ENCODE measurements at places on chromosomes 1 and 21.

- no peak for DNase-seq
Measured at GRCh38 chr1:91885213-91885715, 687 bp downstream of the TGFBR3 start.

DNA sequence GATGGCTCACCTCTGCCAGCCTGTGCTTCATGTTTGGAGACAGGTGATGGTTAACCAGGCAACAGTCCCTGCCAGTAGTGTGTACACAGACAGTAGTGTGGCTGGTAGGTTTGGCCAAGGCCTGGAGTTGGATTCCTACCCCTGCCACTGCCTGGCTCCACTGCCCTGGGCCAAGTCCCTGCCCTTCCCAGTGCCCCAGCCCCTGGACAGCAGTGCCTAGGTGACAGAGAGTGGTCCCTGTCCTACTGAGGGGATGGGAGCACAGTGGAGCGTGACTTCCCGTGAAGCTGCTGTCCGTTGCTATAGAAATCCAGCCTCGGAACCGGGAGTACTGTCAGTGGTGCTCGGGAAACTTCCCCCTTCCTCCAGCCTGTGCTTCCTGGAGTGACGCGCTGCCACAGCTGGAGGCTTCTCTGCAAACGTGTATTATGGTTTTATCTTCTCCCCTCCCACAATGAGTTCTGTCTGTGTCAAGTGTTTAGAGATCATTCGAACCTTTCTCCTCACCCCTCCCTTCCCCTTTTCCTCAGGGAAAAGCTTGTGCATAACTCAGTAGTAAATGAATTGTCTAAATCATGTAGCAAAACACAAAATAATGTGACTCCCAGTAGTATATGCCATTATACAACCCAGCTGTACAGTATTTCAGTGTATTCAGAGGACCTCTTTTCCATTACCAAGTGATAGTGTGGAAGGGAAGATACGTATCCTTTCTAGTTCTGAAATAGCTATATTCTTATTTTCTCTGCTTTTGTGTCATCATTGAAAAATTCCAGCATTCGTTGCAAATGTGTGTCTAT is 73.4 kb downstream of the GALNT2 start:
- no peak for DNase-seq

DNA sequence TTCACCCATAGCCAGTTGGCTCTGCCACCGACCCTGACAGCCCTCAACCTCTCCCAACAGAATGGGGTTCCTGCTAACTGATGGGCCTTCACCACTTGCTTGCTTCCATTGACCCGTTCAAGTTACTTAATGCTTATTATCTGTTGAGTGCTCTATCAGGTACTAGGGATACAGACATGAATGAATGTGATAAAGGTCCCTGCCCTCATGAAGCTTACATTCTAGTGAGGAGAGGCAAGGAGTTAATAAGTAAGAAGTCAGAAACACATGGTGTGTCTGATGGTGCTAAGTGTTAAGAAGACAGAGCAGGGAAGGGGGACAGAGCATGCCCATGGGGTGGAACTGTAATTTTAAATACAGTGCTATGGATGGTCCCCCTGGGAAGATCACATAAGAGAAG is 107.5 kb upstream of the JUN start:
- DNase-seq, result no peak

GRCh38 chr1:199970125-199970524 is 57.4 kb upstream of the NR5A2 start:
- DNase-seq, result no peak

GRCh38 chr1:6474815-6475282 is 8.9 kb upstream of the TNFRSF25 start:
- no peak for DNase-seq

DNA sequence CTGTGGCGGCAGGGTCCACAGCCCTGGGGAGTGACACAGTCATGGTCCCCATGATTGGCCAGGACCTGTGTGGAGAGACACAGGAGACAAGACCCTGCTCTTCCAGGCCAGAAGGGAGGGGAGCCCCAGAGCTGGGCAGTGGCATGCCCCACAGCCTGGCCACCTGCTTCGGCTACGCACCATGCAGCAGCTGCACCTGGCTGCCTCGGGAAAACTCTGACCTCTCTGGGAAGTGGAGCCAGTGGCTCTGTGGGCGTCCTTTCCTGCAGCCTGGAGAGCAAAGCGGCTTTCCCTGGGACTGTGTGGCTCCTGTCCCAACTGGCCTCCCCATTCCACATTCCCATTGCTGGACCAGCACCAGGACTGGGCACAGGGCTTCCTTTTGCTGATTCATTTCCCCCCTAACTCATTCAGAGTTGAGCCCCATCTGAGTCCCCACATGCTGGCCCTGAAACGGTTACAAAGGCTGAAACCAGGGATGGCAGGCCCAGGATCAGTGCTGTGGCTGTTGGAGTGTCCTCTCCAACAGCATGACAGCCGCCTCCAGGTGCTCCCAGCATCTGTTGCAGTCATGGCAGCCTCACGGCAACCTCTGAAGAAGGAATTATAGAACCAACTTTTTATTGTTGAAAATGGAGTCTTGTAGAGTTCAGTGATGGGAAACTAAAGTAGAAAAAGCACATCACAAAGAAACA is 15.0 kb downstream of the OXCT2 start:
- no peak for DNase-seq

DNA sequence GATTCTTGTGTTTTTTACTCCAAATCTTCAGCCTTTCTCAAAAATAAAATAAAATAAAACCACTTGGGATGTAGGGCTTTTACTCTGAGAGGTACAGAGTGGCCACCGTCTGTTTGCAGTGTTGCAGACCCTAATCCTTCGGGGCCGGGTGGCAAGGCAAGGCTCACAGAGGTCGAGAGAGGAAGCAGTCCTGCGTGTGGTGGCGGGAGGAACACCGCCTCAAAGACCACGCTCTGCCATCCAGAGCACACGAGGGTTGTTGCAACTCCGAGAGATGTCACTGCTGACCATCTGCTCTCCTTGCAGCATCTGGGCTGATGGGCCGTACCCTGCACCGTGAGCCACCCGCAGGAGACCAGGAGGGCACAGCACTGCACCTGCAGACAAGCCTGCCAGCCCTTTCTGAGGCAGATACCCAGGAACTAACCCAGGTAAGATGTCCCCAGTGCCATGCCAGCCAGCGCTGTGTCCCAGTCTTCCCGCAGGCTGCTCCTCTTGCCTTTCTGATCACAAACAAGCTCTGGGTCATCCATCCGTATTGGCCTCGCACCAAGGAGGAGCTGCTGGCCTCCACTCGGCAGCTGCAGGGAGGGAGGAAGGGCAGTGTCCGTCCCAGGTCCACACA is 31.5 kb downstream of the SNAP47 start:
- DNase-seq, result peak; percentile 60

- no peak for DNase-seq
Measured at GRCh38 chr1:113103048-113103447, 30.1 kb downstream of the LRIG2 start.

GRCh38 chr1:44423591-44424537 is 18.8 kb downstream of the RNF220 start:
- no peak for DNase-seq

GRCh38 chr1:74771913-74772515 is 39.1 kb downstream of the TYW3 start:
- DNase-seq, result no peak

GRCh38 chr1:13781907-13782633 is 82.1 kb downstream of the PRDM2 start:
- DNase-seq, result no peak

DNA sequence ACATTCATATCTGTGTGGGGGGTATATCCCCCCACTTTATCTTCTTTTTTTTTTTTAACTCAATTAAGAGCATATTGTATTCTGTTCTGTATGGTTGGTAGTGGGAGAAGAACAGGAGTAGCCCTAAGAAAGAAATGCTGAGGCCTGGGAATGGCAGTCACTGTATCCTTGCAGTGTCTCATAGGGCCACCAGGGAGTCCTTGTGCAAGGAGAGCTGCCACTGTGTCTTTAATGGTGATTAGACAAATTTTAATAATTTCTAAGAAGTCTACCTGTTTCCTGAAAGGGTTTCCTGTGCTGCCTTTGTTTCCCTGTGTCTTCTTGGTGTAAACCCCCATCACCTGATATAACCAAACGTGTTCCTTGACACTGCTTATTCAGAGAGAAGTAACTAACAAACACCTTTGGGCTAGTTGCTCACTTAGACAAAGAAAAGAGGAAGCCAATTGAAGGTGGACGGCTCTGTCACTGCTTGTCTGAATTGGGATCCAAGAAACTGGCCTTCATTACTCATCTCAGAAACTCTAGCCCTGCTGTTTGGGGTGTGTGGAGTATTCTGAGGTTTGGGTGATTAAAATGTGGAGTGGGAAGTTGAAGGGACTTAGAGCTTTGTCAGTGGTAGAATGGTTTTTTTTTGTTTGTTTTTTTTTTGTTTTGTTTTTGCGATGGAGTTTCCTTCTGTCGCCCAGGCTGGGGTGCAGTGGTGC is 15.2 kb downstream of the GIPC2 start:
- DNase-seq, result no peak

- DNase-seq, result no peak
Measured at GRCh38 chr1:46017876-46018503, 114.4 kb downstream of the PIK3R3 start.

- no peak for DNase-seq
Measured at GRCh38 chr1:63069214-63069613, 253.2 kb upstream of the FOXD3 start.

DNA sequence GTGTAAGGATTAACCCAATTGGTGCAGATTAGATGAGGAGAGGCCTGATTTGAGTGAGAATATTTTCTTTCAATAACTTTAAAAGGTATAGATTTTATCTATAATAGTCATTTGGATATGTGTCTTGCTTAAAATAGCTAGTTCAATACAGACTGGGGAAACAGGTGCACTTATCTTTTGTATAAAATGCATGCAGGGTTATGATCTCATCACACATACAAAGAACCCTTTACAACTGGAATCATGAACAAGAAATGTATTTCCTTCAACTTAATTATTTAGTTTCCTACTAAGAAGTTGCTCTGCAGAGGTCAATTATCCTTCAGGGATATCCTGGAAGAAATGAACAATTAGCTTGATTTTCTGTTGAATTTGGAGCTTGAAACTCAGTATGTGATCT is 259.6 kb downstream of the PTBP2 start:
- DNase-seq, result no peak

DNA sequence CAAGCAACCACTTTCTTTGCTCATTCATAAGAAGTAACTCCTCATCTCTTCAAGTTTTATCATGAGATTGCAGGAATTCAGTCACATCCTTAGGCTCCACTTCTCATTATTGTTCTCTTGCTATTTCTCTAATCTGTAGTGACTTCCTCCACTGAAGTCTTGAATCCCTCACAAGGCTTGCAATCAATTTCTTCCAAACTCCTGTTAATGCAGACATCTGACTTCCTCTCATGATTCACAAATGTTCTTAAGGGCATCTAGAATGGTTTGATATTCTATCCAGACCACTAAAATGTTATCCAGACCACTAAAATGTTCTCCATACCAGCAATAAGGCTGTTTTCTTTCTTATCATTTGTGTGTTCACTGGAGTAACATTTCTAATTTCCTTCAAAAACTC is 528.1 kb downstream of the DPYD start:
- DNase-seq, result no peak

DNA sequence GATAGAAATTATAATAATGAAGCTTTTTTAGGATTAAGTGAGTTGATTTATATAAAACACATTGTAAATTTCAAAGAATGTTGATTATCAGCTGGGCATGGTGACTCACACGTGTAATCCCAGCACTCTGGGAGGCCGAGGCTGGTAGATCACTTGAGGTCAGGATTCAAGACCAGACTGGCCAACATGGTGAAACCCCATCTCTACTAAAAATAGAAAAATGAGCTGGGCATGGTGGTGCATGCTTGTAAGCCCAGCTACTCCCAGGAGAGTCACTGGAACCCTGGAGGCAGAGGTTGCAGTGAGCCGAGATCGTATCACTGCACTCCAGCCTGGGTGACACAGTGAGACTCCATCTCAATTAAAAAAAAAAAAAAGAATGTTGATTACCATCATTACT is 18.4 kb downstream of the ADAMTS1 start:
- DNase-seq, result no peak

DNA sequence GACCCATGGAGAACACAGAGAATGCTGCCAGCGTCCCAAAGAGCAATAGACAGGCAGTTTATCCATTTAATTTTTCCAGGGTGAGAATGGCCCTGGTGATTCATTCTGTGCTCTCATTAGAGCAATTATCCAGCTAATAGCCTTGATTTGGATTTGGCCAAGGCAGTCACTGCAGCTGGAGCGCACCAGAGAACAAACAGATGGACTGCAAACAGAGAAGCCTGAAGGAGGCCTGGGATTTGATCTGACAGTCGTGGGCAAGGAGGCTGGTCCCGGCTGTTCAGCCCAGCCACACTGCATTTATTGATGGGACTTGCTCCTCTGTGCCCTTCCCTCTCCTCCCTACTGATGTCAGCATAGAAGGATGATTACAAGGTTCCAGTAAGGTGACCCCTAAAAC is 353.9 kb upstream of the C1orf174 start:
- no peak for DNase-seq

DNA sequence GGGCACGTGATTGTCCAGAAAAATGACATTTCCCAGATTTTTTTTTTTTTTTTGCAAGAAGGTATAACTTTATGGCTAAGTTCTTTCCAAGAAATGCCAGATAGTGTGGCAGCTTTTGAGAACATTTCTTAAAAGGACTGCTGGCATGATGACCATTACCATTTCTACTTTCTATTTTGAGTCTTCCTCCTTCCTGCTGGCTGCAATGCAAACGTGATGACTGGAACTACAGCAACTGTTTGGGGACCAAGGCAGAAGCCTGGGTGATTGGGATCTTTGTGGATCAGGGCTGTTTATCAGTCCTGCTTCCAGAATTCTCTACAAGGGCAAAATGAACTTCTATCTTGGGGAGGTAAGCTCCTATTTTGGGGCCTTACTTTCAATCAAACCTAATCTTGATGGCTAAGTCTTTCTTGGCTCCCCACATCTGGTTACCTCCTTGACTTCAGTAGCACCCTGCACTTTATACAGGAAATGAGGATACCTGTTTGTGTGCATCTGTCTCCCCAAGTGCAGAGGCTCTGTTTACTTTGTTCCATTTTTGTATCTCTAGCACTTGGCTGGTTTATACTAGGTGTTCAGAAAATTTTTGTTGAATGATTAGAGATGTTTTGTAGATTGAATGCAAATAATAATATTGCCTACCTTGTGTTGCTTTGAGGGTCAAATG is 3.7 kb upstream of the DDX20 start:
- DNase-seq, result no peak

DNA sequence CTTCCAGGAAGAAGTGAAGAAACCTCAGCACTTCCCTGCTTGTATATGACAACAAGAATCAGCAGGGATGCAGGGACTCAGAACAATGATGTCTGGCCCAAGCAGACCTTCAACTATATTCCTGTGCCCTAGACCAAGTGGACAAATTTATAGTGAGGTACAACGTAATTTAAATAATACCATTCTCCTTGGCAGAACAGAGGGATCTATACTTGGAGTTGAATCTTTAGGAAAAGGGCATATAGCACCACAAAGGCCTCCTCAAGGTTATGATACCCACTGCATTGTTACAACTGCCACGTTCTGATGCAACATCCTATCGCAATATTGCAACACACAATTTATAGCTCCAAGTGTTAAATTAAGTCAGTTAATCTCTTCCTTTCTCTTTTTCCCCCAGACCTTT is 29.1 kb upstream of the GFI1 start:
- DNase-seq, result no peak

GRCh38 chr21:33245289-33245918 is 15.7 kb downstream of the IFNAR2 start:
- no peak for DNase-seq
